Naive thymus-derived CD8-positive, alpha-beta T cell (primary cell): ENCODE measurements at places on chromosomes 13 and 19. TPM values are rescaled to one million over a fixed set of nuclear protein-coding genes. Genes with fewer than 3 reads are reported as not detected.

DNA sequence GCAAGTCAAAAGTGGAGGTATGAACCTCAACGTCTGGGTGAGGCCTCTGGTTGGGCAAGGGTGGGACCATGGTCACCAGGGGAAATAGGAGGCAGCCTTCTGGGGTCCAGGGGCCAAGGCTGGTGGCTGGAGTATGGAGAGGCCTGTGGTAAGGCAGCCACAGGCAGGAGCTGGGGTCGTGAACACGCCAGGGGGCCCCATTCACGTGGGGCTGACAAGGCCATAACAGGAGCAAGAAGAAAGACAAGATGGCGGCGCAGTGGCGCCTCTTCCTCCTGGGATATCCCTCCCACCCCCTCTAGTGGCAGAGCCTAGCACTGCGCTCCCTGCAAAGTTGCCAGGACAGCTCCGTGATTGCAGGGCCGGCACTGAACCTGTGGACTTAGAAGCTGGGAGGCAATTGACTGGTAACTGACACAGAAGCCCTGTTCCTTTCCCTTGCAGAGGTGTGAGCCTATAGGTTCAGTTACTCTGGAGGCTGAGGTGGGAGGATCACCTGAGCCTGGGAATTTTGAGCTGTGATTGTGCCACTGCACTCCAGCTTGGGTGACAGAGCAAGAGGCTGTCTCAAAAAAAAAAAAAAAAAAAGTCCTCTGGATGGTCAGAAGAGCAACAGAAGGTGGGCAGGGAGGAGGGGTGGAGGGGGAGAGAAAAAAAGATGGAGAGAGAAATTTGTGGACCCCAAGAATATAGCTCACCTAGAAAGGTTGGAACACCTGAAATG is 19.7 kb upstream of the EDDM13 start:
- H3K36me3 ChIP-seq = no peaks in the 10 kb centered on the region
- no peak overlapping the region for H3K27ac ChIP-seq
- H3K4me3 ChIP-seq = no peak overlapping the region
- H3K27me3 ChIP-seq = no peaks in the 10 kb centered on the region

DNA sequence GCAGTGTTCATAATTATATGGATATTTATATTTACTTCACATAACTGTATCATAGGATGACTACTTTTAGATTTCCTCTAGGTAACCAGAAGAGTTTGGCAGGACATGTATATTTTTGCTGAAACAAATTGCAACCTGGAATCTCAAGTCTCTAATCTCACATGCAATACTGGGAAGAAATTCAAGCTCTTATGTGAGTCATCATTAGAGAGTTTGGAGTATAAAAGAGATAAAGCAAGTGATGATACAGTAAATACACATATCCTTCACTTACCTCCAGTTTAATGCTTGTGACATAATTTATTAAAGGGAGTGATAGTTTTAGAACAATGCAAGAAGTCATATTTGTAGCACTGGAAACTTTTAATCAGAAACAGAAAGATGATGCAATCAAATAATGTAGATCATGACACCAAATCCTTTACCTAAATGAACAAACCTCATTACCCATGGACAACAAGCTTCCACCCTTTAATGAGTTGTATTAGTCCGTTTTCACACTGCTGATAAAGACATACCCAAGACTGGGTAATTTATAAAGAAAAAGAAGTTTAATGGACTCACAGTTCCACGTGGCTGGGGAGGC is 15.8 kb upstream of the OR7A17 start:
- no peak overlapping the region for H3K27ac ChIP-seq
- H3K27me3 ChIP-seq = peaks cover 40% of the 10 kb centered on the region
- no peaks in the 10 kb centered on the region for H3K4me1 ChIP-seq
- H3K4me3 ChIP-seq = no peak overlapping the region
- DNase-seq = no peak

- H3K27ac ChIP-seq = no peak overlapping the region
- H3K4me1 ChIP-seq = peaks cover 12% of the 10 kb centered on the region
- peaks cover 11% of the 10 kb centered on the region for H3K27me3 ChIP-seq
- no peak overlapping the region for H3K4me3 ChIP-seq
Observed at GRCh38 chr13:43132257-43132656, 108.9 kb downstream of the DNAJC15 start.

DNA sequence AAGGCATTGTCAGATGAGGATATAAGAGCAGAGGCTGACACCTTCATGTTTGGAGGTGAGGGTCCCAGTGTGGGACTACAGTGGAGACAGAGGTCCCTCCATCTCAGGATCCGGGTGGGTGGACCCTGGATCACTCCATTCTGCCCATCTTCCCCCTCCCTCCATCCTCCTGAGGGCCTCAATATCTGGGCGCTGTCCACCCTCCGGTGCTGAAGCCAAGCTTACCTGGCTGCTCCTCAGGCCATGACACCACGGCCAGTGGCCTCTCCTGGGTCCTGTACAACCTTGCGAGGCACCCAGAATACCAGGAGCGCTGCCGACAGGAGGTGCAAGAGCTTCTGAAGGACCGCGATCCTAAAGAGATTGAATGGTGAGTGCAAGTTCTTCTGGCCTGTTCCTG is 11.9 kb downstream of the CYP4F12 start:
- H3K27ac ChIP-seq = no peak overlapping the region
- H3K27me3 ChIP-seq = peaks cover 52% of the 10 kb centered on the region
- H3K4me3 ChIP-seq = no peak overlapping the region
- DNase-seq = no peak

DNA sequence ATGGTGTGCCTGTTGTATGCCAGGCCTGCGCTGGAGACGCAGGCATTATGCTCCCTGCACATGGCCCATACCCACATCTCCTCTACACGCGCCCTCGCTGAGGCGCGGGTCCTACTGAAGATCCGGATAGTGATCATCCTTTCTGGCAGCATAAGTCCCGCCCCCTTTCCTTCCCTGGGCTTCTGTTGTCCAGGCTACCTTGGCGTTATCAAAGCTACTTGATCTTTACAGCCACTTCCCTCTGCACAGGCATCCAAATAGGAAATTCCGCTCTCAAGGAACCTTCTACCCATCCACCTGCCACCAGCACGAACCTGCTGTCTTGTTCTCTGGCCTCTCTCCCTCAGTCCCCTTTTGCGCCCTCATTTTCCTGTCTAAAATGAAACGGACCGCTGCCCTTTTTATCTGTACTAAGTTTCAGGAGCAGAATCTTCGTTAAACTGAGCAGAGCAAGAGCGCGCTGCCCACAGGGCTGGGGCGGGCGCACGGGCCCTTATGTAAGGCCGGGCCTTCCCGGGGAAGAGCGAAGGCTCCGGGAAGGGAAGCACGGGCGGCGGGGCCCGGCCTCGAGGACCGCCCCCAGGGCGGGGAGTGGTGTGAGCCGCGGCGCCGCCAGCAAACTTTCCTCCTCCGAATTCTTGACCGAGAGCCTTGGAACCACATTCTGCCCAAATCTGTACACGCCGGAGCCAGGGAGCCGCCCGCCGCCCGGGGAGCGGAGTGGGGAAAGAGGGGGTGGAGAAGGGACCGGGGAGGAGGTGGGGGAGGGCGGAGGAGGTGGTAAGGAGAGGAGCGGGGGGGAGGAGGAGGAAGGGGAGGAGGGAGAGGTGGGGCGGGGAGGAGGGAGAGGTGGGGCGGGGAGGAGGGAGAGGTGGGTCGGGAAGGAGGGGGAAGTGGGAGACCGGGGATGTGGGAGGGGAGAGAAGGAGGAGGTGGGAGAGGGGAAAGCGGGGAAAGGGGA is 920 bp upstream of the UBE2L5 start:
- no peaks in the 10 kb centered on the region for H3K27me3 ChIP-seq
- peak overlapping the region; percentile 78 for H3K4me3 ChIP-seq
- no peaks in the 10 kb centered on the region for H3K36me3 ChIP-seq
- peak; percentile 23 for DNase-seq
- H3K4me1 ChIP-seq = peaks cover 26% of the 10 kb centered on the region

GRCh38 chr13:20942938-20943559 is 40.5 kb upstream of the XPO4 start:
- H3K36me3 ChIP-seq = no peaks in the 10 kb centered on the region
- H3K4me1 ChIP-seq = peaks cover 6% of the 10 kb centered on the region
- DNase-seq = no peak
- H3K27me3 ChIP-seq = peaks cover 54% of the 10 kb centered on the region

DNA sequence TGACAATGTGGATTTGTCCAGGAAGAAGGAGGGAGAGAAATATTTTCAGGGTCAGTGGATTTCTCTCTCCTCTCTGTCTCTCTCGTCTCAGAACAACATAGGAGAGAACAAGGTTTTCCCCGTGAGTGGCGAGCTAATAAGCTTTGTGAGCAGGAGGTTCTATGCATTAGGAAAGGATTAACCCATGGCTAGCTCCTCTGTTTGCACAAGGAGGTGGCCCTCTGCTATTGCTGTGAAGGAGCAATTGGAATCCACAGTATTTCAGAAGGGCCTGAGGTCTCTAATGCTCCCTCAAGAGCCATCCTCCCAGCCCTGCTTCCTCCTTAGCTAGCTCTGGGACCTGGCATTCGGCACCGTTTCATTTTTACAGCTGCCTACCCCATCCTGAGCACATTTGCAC is 288.9 kb upstream of the MAB21L1 start:
- DNase-seq = no peak
- H3K4me3 ChIP-seq = no peak overlapping the region
- no peaks in the 10 kb centered on the region for H3K36me3 ChIP-seq
- no peak overlapping the region for H3K27ac ChIP-seq

DNA sequence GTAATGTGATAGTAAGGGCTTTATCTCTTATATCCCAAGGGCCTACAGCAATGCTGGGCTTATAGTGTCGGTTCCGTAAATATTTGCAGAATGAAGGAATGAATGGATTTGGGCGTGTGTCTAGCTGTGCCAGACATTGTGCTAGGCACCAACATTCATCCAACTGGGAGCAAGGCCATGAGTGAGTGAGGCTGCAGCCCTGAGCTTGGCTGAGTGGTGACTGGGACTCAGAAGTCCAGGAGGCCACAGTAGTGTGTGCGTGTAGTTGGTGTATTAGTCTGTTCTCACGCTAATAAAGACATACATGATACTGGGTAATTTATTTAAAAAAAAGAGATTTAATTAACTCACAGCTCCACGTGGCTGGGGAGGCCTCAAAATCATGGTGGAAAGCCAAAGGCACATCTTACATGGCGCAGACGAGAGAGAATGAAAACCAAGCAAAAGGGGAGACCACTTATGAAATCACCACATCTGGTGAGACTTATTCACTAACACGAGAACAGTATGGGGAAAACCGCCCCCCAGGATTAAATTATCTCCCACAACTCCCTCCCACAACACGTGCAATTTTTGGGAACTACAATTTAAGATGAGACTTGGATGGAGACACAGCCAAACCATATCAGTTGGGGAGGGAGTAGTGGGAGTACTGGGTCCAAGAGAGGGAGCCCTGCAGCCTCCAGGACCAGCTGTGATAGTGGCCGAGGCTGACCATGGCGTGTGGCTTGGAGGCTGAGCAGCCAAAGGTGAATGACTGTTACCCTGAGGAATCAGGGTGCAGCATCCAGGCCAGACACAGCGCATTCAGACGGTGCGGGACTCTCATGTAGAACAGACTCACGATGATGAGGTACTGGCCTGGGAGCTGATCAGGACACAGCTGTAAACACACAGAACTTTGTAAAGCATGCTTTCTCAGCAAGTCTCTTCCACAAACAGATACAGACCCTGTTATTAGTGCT is 104.6 kb downstream of the TEX26 start:
- DNase-seq = no peak
- no peaks in the 10 kb centered on the region for H3K36me3 ChIP-seq

- H3K4me3 ChIP-seq = no peak overlapping the region
- no peaks in the 10 kb centered on the region for H3K36me3 ChIP-seq
- DNase-seq = no peak
- peaks cover 8% of the 10 kb centered on the region for H3K4me1 ChIP-seq
- H3K27me3 ChIP-seq = no peaks in the 10 kb centered on the region
Observed at GRCh38 chr13:50459046-50459445, 384.4 kb downstream of the DLEU7 start.

DNA sequence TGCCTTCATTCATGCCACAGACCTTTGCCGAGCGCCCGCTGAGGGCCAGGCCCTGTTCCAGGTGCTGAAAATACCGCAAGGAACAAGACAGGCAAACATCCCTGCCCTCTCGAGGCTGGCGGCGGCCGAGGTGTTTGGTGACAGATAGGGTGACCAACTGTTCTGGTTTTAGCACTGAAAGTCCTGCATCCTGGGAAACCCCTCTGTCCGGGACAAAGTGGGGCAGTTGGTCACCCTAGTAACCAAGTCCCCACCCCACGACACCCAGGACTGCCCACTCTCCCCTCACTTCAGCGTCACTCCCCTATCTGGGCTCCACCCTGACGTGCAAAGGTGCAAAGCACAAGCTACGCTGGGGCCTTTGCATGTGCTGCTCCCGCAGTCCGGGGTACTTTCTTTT is 17.3 kb downstream of the ZBTB7A start:
- H3K36me3 ChIP-seq = peaks cover 6% of the 10 kb centered on the region
- no peak for DNase-seq
- H3K27ac ChIP-seq = peak overlapping the region; percentile 5
- peak overlapping the region; percentile 1 for H3K4me3 ChIP-seq

GRCh38 chr19:13920524-13920923 is 14.5 kb downstream of the CC2D1A start:
- H3K4me3 ChIP-seq = no peak overlapping the region
- H3K4me1 ChIP-seq = no peaks in the 10 kb centered on the region
- no peak overlapping the region for H3K27ac ChIP-seq

- no peak within 1 kb of the TSS for H3K4me3 ChIP-seq
- H3K27ac ChIP-seq = no peak within 1 kb of the TSS
Observed at GRCh38 chr19:4518345-4519171, at the start of gene PLIN4. TSS of gene PLIN4 (minus strand) at chr19:4518486. CDS start at chr19:4518272, 214 bp downstream.

DNA sequence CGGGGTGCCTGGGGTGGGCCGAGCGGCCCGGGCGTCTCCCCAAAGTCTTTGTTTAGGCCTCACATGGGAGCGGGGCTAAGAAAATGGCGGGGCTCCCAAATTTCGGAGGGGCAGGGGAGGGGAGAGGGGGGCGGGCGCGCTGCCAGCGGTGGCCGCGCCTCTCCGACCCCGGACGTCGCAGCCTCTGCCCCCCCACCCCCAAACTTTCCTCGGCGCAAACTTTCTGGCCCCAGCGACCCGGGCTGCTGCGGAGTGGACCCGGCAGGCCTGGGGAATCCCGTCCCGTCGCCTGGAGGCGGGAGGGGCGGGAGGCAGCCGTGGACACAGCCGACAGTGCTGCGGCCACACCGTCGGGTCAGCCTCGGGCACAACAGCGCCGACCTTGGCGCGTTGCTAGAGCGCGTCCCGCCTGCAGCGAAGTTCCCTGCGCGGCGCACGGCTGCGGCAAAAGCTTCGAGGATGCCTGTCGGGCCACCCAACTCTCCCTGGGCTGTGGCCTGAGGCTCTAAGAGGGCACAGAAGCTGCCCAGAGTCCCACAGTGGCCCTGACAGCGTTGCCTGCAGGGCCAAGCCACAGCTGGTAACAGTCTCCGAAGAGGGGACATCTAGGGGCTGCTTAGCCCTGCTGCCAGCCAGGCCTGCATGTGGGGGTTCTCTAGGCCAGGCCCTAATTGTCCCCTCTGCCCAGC is 1.3 kb downstream of the NFIX start:
- peaks cover 15% of the 10 kb centered on the region for H3K4me1 ChIP-seq
- no peaks in the 10 kb centered on the region for H3K27me3 ChIP-seq
- H3K4me3 ChIP-seq = peak overlapping the region; percentile 72
- H3K36me3 ChIP-seq = no peaks in the 10 kb centered on the region

- peaks cover 16% of the 10 kb centered on the region for H3K27me3 ChIP-seq
- no peaks in the 10 kb centered on the region for H3K4me1 ChIP-seq
- DNase-seq = no peak
- H3K36me3 ChIP-seq = no peaks in the 10 kb centered on the region
- H3K27ac ChIP-seq = no peak overlapping the region
- H3K4me3 ChIP-seq = no peak overlapping the region
Observed at GRCh38 chr13:51996641-51997040, 14.6 kb downstream of the ATP7B start.

Gene TNFSF11
- total RNA-seq = not detected

Gene KCNJ14
- total RNA-seq = 2.7 TPM

Gene CEBPA
- 0.66 TPM for total RNA-seq

Gene ERCC2
- total RNA-seq = 23.7 TPM

Gene C13orf46
- total RNA-seq = 16.2 TPM

Gene ZNF99
- not detected for total RNA-seq

Gene TMEM91
- 9.9 TPM for total RNA-seq

Gene FCAR
- not detected for total RNA-seq

Gene CFAP97D2
- total RNA-seq = 2.0 TPM
